ENCODE measurements at places on chromosomes 12 and 14. TPM values are rescaled to one million over a fixed set of nuclear protein-coding genes. Genes with fewer than 3 reads are reported as not detected.

CCDC60 gene
- not detected for total RNA-seq

DPF3 gene
- total RNA-seq, result 5.3 TPM

GPX2 gene
- total RNA-seq, result not detected

ASB2 gene
- total RNA-seq, result not detected

C12orf50 gene
- total RNA-seq, result not detected

DHH gene
- 0.47 TPM for total RNA-seq

TAPBPL gene
- 0.78 TPM for total RNA-seq

MNAT1 gene
- total RNA-seq, result 91.9 TPM

CLEC4C gene
- total RNA-seq, result not detected

IAPP gene
- total RNA-seq, result not detected

KRT72 gene
- not detected for total RNA-seq

DLGAP5 gene
- total RNA-seq, result 4.5 TPM

CEBPE gene
- 0.31 TPM for total RNA-seq

MGP gene
- total RNA-seq, result 3.9 TPM

TAMALIN gene
- 1.6 TPM for total RNA-seq

GALNT8 gene
- 43.5 TPM for total RNA-seq

CISTR gene
- not detected for total RNA-seq

KRT83 gene
- not detected for total RNA-seq
